Cerebellum (tissue), 4 donors: ENCODE measurements at places on chromosomes 1 and 21. TPM values are rescaled to one million over a fixed set of nuclear protein-coding genes. Genes with fewer than 3 reads are reported as not detected.

CYP4A22 gene
- 0.27 TPM for total RNA-seq

CELA2A gene
- total RNA-seq, result not detected

SPRR4 gene
- total RNA-seq, result not detected

HLCS gene
- total RNA-seq, result 21.2 TPM

SERTAD4 gene
- total RNA-seq, result 8.3 TPM

OXCT2 gene
- 1.00 TPM for total RNA-seq
